ENCODE measurements at places on chromosomes 12 and 14.

DNA sequence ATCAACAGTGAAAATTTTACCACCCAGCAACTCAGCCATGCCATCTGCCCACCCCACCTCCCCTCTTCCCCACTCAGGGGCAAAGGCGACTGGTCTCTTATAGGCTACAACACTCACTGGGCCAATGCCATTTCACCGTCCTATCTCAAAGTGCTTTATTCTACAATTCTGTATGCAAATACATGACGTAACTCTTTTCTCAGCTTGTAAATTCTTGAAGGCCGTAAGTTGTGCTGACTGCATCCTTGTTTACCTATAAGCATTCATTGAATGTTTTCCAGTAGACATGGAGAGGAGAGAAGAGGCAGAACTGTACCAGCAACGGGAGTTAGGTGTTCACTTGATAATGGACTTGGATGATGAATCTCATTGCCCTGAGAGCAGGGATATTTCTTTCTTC lies 15.6 kb downstream of the BCL2L14 start:
- DNase-seq = no peak

DNA sequence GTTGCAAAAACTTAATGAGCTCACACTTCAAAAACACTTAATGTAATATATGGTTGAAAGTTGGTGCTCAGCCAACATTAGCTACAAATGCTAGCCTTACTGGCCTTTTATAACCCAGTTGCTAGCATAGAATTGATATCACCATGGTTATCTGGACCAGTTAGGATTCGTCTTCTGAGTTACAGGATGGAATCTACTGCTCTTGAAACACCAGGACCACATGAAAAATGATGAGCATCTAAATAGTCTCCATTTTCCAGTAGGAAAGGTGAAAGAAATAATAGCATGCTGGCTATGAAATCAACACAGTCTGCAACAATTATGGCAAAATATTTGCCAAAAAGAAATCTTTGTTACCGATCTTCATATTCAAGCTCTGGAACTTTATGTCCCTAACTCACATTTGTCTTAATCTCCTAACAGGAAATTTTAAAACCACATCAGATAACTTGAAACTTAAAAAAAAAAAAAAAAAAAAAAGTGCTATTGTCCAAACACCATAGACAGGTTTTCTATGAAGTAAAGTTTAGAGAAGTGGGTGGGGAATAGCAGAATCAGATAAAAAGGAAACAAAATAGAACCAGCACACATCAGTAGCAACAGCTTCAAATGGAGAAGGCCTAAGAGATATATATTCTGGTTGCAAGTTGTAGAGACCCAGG lies 12.6 kb upstream of the CD69 start:
- DNase-seq = no peak

- DNase-seq = no peak
Observed at GRCh38 chr12:81974762-81975161, 215.6 kb upstream of the PPFIA2 start.

DNA sequence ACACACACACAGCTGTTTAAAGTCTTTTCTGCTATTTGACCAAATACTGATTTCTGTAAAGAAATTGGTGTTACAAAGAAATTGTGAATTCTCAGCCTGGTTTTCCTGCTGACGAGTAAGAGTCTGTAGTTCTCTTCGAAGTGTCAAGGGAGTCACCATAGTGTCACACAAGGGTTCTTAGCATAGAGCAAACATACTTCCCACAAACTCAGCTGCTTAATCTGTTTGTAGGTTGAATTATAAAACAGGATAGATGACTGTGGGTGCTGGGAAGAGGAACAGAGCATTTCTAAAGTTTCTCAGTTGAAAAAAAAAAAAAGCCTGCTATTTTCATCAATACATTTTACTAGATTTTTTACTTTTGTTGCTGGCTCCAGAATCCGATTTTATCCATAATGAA lies 82.9 kb downstream of the FOXA1 start:
- DNase-seq = no peak

GRCh38 chr14:69997849-69998248 lies 118.6 kb downstream of the SMOC1 start:
- no peak for DNase-seq

DNA sequence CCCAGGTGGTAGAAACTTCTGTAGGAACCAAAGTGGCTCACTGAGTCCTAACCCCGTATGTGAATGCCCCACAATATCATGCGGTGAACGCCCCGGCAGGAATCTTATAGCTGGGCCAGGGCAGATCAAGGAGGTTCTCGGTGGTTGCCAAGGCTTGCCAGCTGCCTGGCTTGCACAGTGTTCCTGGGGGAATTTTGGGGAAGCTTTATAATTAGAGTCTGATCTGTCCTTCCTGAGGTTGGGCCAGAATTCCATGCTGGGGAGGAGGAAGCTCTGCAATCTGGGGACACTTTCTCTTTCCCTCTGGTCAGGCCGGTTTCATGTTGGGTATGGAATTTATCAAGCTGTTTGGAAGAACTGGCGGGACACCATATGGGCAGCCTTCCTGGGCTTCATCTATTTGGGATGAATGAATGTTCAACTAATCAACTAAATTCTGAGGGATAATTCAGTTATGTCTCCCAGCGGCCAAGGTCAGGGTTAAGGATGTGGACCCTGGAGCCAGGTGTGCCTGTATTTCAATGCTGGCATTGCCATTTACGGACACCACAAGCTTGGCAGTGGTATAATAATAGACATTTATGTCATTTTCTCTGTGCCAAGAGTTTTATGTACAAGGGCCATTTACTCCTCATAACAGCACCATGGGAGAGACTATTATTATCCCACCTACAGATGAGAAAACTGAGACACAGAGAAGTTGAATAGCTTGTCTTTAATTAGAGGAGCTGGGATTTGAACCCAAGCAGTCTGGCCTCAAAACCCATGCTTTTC lies 54.3 kb downstream of the SVOP start:
- no peak for DNase-seq

GRCh38 chr14:94505641-94506040 lies 3.6 kb downstream of the SERPINA12 start:
- no peak for DNase-seq

GRCh38 chr12:31342286-31342685 lies 16.3 kb upstream of the SINHCAF start:
- no peak for DNase-seq

DNA sequence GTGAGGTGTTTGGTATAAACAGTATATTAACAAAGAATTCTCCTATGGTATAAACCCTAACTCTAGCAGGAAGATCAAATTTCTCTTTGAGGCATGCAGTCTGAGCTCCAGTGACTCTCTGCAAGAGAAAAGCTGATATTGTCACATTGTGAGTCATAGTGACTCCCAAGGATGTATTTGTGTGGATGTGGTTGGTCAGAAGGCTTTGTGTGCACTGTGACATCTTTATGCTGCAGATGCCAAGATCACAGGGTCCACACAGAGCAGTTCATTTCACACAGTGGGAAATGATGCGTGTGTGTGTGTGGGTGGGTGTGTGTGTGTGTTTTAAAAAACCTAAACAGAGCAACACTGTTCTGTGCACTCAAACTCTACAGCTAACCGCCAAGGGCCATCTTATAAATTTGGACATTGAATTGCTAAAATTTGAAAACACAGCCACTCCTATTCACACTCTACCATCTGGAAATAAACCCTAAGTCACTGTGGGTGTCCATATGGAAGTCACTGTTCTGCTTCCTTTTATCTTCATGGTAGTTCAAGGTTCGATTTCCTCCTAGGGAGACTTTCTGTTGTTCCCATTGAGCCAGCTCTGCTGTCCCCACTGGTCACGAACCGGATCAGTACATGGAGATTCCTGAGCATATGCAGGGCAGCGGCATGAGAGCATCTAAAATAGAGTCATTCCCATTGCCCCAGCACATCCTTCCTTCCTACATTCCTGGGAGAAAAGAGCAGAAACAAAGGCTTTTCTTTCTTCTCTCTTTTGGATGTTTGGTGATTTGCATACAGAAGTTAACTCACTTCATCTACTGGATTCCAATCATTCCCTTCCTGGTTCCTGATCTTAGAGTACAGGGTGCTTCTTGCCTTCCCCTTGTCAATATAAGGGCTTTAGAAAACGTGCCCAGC lies 727.6 kb downstream of the DIO2 start:
- no peak for DNase-seq

- DNase-seq = peak; percentile 56
Observed at GRCh38 chr12:116924558-116925453, 14.1 kb downstream of the FBXW8 start.

DNA sequence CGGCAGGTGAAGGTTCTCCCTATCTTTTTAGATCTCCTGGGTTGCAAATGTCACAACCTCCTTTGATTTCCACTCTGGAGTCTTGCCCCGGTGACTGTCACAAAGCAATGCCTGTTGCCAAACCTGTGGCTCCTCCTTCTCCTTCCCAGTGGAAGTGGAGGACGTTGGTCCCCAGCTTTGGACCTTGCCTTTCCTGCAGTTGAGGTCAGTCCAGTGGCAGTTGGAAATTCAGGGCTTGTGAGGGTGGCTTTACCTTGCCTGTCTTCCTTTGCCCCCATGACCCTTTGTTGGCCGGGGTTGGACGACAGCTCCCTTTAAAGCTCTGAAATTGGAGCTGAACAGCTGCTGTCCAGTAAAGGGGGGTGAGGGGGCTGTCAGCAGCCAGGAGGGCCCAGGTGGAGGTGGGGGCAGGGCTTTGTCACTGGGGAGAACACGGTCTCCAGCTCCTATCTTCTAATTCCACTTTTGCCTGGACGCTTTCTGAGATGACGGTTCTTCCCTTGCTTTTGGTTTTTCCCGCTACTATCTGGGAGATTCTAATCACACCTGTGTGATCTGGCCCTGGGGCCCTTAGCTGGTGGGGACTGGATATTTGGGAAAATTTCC lies 4.1 kb downstream of the TEAD4 start:
- DNase-seq = peak; percentile 23

GRCh38 chr14:99132821-99133635 lies 139.0 kb downstream of the BCL11B start:
- no peak for DNase-seq

GRCh38 chr12:79895071-79895470 lies 39.8 kb downstream of the PPP1R12A start:
- DNase-seq = no peak

GRCh38 chr14:36818246-36818645 lies 156.6 kb downstream of the PAX9 start:
- no peak for DNase-seq

DNA sequence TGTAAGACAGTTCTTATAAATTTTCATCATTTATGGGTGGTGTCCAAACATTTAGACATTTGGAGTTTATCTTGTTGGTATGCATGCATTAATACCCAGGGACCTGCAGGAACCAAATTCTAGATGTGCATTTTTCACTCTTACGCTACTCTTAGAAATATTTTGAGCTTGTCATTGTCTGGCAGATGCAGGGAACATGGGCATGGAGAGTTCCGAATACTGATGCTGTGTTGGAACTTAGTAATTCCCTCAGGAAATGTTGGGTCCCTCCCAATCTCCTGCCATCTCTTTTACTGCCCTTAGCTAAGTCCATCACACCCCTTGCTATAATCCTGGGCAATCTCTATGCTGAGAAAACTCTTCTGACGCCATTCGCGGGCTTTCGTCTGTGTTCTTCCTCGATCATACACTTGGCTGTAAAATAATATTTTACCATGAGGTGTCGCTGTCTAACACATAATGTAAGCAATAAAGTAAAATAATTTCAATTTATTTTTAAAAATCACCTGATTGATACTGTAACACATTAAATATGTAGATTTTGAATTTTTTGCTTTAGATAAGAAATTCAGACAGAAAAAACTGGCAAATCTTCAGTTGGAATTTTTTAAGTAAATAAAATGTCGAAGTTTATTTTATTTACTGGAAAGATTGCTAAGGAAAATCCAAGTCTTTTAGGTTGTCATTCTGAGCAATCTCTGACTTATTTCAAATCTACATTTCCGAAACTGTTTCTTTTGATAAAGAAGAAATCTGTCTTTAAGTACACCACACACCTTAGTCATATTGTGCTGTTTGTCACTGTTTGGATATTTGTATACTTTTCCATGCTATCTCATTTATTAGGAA lies 304.1 kb upstream of the SSTR1 start:
- no peak for DNase-seq

DNA sequence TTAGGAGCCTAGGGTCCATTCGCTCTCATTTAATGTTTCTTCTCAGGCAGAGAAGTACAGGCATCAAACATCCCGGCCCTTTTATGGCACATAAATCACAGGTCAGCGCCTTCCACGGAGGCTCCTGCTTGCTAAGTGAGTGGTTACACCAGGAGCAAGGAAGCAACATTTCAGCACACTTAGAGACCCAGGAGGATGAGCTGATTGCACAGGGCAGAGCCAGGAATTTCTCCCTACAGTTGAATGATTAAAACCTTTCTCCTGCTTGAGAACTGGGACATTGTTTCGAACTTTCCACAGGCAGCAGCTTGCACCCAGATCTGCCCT lies 233.4 kb downstream of the SPTSSA start:
- DNase-seq = peak; percentile 34

GRCh38 chr12:103182299-103182698 lies 224.8 kb downstream of the ASCL1 start:
- DNase-seq = no peak

Data from trophoblast cell (in vitro differentiated cells and primary cell).